ENCODE measurements at places on chromosomes 12 and 14.

- DNase-seq: no peak
Observed at GRCh38 chr14:77565994-77566305, 50.5 kb downstream of the SPTLC2 start.

- peak; percentile 80 for DNase-seq
Observed at GRCh38 chr12:24960222-24960855, 11.4 kb upstream of the BCAT1 start.

- peak; percentile 89 for DNase-seq
Observed at GRCh38 chr12:25436206-25437030, 116.7 kb downstream of the LMNTD1 start.

- DNase-seq: no peak
Observed at GRCh38 chr12:54452628-54453027, 20.8 kb downstream of the GTSF1 start.

- DNase-seq: no peak
Observed at GRCh38 chr12:124524231-124524925, 43.0 kb downstream of the NCOR2 start.

DNA sequence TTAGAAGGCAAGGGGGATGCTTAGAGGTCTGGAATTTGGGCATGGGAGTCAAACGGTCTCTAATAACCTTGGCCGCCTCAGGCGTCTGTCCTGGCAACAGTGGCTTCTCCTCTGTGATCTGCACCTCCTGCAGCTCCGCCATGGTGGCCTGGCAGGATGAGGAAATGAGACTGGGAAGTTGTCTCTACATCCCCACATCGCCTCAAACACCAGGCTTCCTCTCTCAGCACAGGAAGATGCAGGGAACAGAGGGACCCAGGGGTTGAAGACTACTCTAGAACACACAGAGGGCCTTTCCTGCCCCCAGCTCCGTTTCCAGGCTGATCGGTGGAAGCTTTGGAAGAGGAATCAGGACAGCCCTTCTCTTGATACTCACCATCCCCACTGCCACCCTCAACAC is 1.7 kb downstream of the NDRG2 start:
- no peak for DNase-seq

DNA sequence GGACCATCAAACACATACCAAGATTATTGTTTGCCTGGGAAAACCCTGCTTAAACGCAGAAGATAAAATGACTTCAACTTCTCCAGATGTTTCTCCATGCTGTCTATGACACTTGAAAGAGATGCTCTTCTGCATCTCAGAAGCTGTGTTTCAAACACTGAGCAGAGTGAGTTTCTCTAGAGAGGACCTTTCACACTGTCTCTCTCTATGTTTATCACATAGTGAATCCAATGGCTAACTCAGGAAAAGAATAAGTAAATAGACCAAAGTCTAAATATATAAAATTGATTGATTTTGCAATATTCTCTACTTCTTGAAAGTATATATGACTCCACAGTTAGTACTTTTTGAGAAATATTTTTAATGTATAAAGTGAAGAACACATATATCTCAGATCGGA is 325.6 kb upstream of the USP15 start:
- DNase-seq: no peak

GRCh38 chr12:113348849-113349536 is 9.4 kb upstream of the PLBD2 start:
- no peak for DNase-seq

DNA sequence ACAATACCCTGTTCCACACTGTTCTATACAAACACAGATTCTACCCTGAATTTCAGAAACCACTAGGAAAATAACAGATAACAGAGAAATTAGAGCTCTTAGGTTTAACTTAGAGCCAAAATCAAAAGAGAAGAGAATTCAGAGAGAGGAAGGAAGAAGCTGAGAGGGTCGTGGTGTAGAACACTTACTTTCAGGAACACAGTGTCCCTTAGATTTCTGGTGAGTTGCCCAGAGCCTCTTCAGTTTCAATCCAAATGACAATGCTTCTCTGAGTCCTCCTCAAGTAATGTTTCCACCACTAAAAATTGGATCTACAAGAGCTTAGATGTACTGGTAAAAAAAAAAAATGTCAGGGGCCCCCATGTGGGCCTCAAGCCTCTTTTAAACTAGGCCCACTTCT is 2.6 kb downstream of the YAF2 start:
- peak; percentile 16 for DNase-seq

DNA sequence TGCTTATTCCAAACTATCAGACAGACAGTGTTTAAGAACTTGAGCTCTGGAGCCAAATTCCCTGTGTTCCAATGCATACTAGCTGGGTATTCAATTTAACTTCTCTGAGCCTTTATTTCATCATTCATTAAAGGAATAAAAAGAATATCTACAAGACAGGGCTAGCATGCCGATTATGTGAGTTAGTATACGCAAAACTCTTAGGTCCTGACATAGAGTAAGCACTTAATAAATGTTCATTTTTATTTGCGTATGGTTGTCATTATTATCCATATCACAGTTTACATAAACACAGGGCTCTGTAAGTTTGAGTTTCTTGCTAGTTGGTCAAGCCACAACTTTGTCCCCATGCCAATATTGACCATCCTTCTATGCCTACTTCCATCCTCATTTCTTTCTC is 161.5 kb downstream of the NUAK1 start:
- no peak for DNase-seq

GRCh38 chr12:29071099-29071498 is 78.0 kb upstream of the FAR2 start:
- no peak for DNase-seq

GRCh38 chr14:50364792-50365191 is 31.9 kb downstream of the CDKL1 start:
- DNase-seq: no peak

DNA sequence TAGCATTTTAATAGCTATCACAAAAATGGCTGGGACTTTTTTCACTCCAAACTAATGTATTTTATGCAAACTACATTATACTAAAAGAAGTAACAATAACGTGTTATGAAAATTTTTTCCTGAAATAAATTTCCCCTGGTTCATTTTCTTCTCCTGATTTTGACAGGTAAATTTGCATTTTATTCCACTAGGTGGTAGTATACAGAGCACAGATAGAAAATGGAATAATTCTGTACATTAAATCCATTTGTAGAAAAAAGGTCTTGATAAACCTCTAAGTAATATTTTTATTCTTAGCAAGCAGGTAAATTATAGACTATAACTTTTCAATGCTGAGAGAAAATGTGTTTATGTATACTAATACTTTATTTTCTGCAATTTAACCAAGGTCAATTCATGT is 96.5 kb downstream of the BCAT1 start:
- no peak for DNase-seq

DNA sequence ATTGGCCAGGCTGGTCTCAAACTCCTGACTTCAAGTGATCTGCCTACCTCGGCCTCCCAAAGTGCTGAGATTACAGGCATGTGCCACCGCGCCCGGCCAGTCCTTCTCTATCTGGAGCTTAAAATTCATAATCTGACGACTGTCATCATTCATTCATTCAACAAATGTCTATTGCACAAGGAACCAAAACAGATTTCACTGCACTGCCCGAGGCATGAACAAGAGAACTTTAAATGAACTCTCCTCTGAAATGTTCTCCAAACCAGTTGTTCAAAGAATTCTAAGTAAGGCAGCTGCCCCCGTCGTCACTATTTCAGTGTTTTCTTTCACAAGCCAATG is 44.8 kb upstream of the METAP2 start:
- no peak for DNase-seq

- DNase-seq: no peak
Observed at GRCh38 chr12:103169-103981, 36.8 kb downstream of the IQSEC3 start.

GRCh38 chr14:69559581-69560011 is 15.1 kb downstream of the CCDC177 start:
- DNase-seq: no peak

- no peak for DNase-seq
Observed at GRCh38 chr14:54928216-54928615, 25.6 kb upstream of the GCH1 start.

DNA sequence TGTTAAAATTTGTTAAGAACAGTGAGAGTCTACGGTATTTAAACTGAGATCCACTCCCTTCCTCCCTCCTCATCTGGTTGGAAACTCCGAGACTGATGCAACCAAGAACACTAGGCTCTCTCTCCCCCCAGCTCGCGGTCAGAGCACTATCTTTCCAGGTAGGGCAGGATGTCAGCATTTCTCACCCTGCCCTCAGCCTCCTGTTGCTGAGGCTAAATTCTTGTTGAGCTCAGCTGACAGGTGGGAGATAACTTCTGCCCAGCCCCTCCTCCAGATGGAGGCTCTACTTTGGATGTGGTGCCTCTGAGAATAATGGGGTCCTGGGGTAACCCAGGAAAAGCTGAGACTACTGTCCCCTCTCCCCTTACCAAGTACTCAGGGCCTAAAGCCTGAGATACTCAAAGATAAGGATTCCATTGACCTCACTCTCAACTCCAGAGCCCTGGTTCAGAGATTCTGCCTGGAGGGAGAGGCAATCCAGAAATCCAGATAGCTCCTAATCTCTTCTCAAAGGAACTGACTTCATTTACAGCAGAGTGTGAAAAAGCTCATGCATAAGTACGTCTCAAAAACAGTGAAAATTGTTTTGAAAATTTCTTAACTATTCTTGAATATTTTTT is 110.1 kb downstream of the EML5 start:
- no peak for DNase-seq

DNA sequence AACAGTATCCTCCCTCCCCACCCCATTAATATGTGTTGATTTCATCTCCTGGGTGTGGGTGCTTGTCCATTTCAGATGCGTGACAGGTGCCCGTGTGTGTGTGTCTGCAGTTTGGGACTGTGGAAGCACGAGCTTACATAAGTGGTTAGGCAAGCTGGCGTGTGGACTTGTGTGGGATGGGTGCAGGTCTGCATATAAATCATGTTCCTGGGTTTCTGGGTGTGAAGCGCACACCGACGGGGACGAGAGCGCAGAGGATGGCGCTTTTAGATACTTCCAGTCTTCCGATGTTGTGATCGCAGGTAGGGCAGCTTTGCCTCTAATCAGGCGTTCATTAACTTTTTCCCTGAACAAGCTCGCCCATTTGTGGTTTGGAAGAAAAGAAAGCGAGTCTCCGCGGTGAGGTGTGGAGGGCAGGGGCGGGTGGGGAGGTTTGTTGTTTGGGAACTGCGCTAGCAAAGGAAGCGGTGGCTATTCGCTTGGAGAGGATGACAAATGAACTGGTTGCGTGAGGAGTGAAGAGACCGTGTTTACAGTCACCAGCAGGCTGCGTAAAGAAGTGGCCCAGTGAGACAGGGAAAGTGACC is 865 bp downstream of the RGS6 start:
- no peak for DNase-seq

DNA sequence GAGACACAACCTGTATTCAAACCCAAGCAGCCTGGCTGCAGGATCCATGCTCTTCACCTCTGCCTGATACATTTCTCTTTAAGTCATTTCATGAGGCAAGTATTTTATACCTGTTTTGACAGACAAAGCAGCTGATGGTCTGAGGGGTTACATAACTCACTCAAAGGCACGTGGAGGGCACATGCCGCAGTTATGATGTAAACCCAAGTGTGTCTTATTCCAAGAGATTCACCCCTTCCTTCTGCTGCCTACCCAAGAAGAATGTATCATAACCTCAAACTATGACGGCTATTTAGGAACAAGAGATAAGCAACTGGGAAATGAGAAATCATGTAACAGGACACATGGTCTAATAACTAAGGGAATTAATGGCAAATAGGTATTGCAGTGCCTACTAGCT is 329.8 kb upstream of the TMPO start:
- peak; percentile 12 for DNase-seq

DNA sequence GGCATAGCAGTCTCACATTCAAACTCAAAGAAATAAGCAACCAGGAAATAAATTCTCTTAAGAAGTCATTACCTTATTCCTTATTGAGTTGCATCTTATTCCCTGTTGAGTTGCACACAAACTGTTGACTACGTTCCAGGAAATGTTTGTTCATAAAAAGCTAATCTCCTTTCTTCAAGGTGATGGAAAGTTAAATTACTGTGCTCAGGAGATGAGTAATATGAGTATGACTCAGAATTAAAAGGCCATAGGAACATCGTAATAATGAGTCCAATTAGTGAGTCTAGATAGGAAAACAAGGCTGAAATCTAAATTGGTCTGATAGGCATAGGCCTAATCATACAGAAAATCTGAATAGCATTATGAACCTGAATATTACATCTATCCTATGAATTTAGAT is 203.1 kb downstream of the SLC2A13 start:
- DNase-seq: no peak

DNA sequence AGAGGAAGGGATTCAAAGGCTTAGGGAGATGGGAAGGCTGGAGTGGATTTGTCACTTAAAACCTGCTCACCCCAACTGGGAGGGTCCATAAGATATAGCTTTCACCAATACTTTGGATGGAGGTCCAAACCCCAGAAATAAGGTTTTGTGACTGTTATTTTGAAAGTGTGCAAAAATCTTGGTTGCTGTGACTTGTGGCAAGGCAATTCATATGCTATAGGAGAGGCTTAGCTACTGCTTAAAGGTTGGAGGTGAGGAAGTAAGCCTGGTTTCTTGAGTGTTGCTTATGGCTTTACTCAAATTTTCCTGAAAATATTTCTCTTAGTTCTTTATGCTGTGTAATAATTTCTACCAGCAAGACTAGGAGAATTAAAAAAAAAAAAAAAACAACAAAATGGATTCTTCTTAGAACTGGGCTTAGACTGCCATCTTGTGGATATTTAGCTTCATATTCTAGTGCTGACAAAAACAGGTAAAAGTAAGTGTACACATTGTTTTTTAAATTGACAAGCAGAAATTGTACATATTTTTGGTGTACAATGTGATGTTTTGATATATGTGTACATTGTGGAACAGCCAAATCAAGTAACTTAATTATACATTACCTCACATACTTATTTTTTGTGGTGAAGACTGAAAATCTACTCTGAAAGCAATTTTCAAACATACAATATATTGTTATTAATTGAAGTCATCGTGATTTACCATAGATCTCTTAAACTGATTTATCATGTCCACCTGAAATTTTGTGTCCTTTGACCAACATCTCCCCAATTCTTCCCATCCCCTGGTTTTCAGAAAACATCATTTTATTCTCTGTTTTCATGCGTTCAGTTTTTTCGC is 23.0 kb downstream of the PDE6H start:
- peak; percentile 71 for DNase-seq

- no peak for DNase-seq
Observed at GRCh38 chr14:75440733-75441477, 13.1 kb downstream of the JDP2 start.

- no peak for DNase-seq
Observed at GRCh38 chr12:118884226-118884625, 97.1 kb upstream of the SRRM4 start.
